ENCODE measurements at places on chromosomes 4 and X. TPM values are rescaled to one million over a fixed set of nuclear protein-coding genes. Genes with fewer than 3 reads are reported as not detected.

DNA sequence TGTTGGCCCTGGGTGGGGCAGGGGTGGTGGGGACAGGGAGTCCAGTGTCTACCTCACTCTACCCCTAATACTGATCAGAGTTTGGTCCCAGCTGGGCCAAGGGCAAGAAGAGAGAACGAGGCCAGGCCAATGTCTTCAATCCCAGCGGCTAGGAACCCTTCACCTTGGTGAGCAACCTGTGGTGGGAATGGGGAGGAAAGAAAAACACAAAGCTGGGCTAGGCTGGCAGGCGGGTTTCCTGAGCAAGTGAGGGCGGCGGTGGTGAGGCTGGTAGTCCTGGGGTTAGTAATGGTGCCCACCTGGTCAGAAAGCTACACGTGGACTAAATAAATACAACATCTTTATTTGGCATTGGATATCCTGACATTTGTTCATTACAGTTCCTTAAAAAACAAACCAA, 5.6 kb downstream of the PQBP1 start:
- DNase-seq = no peak

- DNase-seq = no peak
Measured at GRCh38 chr4:93409035-93409434, 419.5 kb upstream of the ATOH1 start.

- peak; percentile 42 for DNase-seq
Measured at GRCh38 chrX:33211356-33212260, at the start of gene DMD. Gene DMD (minus strand): TSS chrX:33211549. CDS start chrX:33211312, 237 bp downstream.

- peak; percentile 84 for DNase-seq
Measured at GRCh38 chr4:77994194-77994721, 62.9 kb upstream of the FRAS1 start.

The CXCL11 gene
- not detected for polyA plus RNA-seq

GRCh38 chr4:100872811-100873210, 355.0 kb upstream of the EMCN start:
- no peak for DNase-seq
